T-helper 9 cell (primary cell): ENCODE measurements at places on chromosomes 7 and 10.

- DNase-seq: no peak
Observed at GRCh38 chr7:152894295-152895170, 135.0 kb downstream of the ACTR3B start.

DNA sequence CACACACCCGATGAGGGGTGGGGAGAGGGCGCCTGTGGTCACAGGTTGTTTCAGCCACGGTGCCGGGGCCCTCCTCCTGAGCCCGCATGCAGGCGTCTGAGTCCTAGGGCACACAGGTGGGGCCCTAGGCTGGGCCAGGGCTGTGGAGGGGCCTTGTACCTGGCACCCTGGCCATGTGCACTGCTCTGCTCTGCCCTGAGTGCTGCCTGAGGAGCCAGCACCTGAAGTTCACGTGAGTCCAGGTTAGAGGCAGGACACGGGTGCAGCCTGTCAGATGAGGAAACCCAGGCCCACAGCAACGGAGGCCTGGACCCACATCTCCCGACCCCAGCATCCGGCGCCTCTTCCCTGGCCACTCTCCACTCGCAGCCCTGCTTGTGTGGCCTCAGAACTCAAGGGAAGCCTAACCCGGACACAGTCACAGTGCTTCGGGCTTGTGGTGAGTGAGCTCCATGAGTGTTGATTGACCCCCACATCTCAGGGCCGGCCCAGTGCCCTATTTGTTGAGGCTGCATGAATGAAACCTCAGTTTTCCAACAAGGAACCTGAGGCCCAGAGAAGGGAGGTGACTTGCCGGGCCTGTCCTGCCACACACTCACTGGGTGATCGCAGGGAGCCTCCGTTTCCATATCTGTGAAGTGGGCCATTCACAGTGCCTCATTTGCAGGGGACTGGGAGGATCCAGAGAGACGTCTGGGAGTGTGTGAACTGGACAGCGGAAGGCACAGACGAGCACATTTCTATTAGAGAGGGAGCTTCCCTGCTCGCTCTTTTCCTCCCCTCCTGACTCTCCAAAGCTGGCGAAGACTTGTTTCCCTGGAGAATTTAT lies 39.6 kb downstream of the PPIF start:
- DNase-seq: no peak

- no peak for DNase-seq
Observed at GRCh38 chr10:77827366-77827765, 99.2 kb downstream of the DLG5 start.

DNA sequence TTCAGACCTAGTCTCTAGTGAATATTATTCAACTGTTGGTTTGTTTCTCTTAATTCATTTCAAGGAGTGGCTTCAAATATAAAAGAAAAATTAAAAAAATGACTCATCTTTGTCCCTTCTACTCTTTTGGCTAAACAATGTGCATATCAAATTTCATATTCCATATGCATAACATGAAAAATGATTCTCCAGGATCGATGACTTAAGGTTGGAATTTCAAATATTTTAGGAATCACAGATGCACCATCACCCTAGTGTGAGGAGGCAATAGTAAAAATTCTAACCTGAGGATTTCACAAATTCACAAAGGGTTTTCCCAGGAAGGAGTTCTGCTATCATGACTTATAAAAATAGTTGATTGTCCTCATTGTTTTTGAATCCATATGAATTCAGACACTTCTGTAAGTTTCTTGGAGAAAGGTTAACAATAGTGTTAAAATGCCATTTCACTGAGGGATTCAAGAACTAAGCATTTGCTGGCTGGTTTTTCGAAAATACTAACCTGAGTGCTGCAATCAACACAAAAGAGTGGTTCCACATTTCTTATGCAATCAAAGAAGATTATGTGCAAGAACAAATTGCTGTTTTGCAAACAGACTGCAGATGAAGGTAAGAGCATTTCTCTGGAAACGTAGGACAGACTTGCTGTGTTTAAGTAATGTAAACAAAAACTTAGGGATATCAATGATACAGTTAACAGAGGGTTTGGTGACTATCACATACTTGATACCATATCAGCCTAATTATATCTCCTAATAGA lies 547.5 kb upstream of the LRRTM3 start:
- no peak for DNase-seq

- no peak for DNase-seq
Observed at GRCh38 chr7:25884265-25884828, 267.7 kb upstream of the NFE2L3 start.

- DNase-seq: peak; percentile 50
Observed at GRCh38 chr10:77173615-77174461, 463.8 kb downstream of the KCNMA1 start.

DNA sequence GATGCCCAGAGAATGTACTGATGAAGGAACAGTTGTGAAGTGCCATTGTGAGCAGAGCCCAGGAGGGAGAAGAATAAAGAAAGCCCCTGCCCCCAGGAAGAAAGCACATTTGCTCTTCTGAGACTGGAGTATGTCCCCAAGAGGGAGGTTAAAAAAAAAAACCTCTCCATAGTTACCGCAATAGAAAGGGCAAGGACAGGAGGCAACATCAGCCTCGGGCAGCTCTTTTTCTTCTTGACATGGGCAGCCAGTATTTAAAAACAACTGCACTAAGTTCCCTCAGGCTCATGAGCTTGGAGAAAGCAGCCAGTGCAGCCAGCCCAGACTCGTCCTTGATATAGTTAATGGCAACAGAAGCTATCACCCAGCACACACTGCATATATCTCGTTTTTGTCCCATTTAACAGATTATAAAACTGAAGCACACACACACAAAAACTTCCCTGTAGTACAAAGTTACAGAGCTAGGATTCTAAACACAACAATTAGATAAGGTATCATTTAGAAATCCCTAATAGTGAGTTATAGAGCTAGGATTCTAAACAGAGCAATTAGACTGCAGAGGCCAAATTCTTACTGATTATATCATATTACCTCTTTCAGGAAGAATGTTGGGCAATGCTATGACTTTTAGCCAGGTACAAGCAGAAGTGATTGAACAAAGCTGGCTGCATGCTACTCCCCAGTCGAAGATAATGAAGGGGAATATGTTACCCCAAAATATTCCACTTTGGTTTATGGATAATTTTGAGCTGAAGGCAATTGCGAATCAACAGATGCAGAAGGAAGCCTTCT lies 823.5 kb downstream of the GRID1 start:
- DNase-seq: no peak

GRCh38 chr7:29231671-29232232 lies 37.2 kb downstream of the CHN2 start:
- no peak for DNase-seq

GRCh38 chr7:130777426-130777825 lies 43.4 kb upstream of the KLF14 start:
- DNase-seq: no peak

GRCh38 chr7:28957751-28958234 lies 337 bp downstream of the TRIL start:
- DNase-seq: no peak

DNA sequence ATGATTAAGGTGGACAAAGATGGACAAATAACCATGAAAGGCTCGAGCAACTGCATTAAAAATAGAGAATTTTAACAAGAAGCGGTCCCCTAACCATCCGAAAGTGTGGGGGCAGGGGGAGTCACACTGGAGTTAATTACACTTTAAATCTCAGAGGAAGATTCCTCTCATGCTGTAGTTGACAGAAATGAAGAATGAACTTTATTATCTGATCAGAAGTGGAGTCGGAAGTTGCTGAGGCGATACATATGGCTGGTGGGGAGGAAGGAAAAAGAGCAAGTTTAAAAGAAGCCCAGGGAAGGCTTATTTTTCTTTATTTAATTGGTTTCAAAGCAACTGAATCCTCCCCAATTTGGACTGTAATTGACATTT lies 102.3 kb upstream of the FAM171A1 start:
- DNase-seq: no peak

DNA sequence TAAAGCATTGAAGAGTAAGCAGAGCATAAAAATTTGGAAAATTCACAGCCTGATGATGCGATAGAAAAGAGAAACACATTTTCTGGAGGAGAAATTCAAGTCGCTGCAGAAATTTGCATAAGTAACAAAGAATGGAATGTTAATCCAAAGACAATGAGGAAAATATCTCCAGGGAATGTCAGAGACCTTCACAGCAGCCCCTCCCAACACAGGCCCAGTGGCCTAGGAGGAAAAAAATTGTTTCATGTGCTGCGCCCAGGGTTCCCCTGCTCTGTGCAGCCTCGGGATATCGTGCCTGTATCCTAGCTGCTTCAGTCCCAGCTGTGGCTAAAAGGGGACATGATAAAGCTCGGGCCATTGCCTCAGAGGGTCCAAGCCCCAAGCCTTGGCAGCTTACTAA lies 206.8 kb downstream of the TPK1 start:
- DNase-seq: no peak

- DNase-seq: no peak
Observed at GRCh38 chr7:36862771-36863261, 138.5 kb upstream of the AOAH start.

GRCh38 chr10:129114588-129114987 lies 352.5 kb upstream of the MGMT start:
- DNase-seq: no peak

DNA sequence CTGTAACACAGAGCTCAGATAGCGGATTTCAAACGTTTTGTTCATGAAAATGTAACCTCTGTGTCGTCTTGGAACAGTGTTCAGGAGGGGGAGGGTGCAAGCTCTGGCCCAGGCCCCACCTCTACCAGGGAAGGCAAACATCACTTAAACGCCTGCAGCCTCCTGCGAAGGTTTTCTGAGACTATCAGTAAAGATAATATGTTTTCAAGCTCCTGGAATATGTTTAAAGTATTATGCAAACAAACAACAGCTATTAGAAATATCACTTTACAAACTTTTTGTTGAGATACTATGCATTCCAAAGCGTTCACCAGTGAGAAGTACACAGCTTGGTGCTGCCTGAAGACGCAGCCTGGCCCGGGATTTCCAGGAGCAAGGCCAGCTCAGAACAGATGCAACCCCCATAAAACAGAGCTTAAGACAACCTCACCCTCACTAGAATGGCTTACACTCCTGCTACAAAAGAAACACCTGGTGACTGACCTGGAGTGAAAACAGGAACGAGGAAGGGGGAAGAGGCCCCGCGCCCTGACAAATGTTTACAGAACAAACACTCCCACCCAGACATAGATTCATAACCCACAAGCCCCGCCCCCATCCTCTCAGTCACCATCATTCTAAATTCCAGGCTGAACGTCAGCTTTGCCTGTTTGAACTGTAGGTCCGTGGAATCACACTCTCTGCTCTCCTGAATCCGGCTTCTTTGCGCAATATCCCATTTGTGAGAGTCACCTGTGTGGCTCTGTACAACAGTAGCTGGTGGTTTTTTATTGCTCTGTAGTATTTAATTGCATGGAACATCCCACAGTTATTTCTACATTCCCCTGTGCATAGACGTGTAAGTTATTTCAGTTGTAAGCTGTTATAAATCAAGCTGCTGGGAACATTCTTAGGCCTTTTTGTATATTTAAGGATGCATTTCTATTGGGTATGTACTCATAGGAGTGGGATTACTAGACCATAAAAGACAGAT lies 155.0 kb downstream of the PTPRN2 start:
- DNase-seq: no peak

DNA sequence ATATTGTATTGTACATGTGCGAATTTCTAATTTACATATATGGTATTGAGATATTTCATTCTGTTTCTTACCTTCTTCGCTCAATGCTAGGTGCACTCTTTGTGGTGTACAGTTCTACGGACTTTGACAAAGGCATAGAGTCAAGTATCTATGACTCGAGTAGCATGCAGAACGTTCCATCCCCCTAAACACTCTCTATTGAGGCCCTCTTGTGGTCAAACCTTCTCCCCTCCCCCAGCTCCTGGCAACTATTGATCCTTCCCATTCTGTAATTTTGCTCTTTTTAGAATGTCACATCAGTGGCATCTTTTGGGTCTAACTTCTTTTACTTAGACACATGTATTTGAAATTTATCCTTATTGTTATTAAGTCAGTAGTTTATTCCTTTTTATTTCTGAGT lies 30.7 kb upstream of the GDF10 start:
- DNase-seq: no peak

GRCh38 chr7:140348161-140348849 lies 50.0 kb downstream of the SLC37A3 start:
- no peak for DNase-seq

GRCh38 chr7:148481147-148481526 lies 109.4 kb upstream of the C7orf33 start:
- DNase-seq: no peak

- DNase-seq: no peak
Observed at GRCh38 chr7:89334797-89335196, 539.3 kb upstream of the TEX47 start.

GRCh38 chr10:78972160-78972946 lies 96.4 kb upstream of the ZMIZ1 start:
- no peak for DNase-seq

DNA sequence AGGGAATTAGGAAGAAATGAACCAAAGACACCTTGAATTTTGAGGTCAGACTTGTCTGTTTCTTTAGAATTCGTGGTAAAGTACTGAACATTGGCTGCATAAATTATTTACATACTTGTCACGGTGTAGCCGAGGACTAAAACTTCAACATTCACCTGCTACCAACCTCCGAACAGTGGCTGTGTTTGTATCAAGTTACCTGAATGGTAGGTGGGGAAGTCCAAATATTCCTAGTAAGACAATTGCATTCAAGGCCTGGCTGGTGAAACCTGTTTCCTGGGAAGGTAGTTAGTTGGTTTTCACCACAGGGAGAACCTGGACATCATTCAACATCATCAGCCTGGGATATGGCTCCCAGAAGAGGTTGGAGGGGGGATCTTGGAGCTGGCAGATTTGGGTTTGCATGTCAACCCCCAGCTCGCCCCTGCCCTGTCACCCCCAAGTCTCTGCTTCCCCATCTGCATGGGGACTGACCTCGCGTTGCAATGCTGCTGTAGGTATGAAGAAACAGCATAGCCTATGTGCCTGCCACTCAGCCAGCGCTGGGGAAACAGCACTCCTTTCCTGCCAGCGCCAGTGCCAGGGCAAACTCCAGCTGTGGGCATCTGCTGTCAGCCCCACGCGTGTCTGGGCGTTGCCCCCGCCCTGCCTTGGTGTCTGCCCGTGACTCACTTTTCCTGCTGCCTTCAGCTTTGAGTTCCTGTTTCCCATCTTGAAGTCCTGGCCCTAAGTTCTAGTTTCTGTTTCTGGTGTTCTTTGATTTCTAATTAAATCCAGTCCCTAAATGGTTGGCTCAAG lies 12.7 kb upstream of the LARP4B start:
- no peak for DNase-seq

DNA sequence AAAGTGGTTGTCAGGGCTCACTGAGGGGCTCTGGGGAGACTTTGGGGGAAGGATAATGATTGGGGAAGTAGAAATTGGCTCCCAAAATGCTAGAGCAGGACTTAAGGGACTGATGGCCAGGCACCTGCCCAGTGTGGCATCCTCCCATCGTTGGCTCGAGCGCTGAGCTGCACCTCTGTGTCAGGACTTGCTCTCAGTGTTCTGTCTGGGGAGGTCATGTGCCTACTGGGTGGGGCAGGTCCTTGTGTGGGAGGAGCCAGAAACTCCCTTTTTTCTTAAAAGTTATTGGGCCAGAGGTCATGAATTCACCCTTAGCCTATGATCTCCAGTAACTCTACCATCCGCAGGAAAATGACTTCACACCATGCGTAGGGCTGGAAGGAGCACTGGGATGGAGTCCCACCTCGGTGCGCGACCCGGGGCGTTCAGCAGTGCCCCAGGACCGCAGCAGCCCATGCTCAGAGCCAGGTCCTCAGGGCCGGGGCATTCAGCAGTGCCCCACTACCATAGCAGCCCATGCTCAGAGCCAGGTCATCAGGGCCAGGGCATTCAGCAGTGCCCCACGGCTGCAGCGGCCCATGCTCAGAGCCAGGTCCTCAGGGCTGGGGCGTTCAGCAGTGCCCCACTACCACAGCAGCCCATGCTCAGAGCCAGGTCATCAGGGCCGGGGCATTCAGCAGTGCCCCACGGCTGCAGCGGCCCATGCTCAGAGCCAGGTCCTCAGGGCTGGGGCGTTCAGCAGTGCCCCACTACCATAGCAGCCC lies 221.9 kb downstream of the EBF3 start:
- no peak for DNase-seq
